Stimulated activated CD8-positive, alpha-beta memory T cell treated with anti-CD3 and anti-CD28 coated beads, Interleukin-4, amount 100 ng/mL, for 1 hour (primary cell): ENCODE measurements at places on chromosomes 12 and 14.

DNA sequence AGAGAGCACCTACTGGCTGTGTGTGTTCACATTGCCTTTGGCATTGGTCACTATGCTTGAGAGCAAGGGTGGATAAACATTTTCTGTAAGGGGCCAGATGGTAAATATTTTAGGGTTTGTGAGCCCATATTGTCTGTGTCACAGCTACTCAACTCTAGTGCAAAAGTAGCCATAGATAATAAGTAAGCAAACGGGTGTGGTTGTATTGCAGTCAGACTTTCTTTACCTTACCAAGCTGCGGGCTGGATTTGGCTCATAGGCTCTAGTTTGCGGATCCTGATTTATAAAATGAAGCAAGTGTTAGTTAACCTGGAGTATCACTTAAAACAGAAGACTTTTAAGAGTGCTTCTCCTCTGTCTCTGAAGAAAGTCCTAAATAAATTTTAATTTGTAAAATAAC lies 169.0 kb downstream of the KICS2 start:
- DNase-seq, result no peak

DNA sequence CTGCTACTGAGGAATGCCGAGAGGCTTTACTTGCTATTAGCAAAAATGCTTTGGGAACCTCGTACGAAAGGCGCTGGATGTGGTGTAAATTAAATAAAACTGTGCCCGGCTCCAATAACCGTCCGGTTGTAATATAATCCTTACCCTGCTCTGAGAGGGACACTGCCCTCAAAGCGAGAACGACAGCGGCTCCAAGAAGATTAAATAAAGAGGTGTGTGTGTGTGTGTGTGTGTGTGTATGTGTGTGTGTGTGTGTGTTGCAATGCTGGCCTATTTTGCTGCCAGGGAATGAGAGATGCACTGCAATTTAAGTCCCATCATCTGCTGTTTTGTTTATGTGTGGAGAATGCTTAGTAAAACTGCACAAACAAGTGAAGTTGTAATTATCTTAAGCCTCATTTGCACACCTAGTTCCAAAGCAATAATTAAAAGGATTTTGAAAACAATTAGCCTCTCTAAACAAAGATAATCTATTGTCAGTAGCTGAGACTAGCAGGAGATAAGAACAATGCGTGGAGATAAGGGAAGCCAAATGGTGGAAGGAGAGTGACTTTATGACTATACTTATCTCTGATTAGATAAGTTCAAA lies 1.2 kb upstream of the SIX1 start:
- no peak for DNase-seq

DNA sequence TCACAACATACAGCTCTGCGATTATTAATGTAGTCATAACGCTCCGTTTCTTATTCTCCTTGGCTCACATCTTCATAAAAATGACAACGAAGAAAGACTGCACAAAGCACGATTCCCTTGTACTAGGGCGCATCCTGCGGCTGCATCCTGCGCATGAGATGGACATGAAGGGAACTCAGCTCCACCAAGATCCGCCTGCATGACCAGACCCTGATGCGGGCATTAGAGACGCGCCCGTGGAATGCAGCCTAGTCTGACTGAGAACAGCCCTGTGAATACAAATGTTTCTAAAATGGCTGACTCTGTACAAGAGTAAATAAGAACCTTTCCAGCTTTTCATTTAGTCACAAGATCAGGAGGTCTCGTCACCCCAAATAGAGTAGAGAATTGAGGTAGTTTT lies 422.2 kb downstream of the NOVA1 start:
- no peak for DNase-seq

DNA sequence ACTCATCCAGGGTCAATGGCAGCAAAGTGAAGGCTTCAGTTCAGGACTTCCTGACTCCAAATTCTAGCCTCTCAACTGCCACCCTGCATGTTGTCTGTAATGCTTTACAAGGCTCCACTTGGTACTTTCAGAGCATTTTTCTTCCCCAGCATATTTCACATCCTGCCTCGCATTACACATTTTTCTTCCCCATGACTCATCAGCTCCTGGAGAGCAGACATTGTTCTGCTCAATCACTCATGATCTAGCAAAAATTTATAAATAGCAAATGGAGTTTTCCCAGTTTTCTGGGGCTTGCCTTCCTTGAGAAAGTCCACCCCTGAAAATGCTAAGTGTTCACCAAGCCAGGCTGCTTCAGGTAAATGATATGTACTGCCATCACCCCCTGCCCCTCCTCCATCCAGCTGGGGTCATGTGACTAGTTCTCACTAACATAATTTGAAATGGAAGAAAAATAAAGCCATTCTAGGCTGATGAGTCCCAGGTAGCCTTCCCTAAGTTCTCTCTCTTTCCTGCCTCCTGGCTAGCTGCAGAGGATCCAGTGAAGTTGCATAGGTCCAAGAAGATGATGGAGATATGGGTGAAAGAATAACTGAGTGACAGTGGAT lies 69.4 kb downstream of the ARMH4 start:
- no peak for DNase-seq

GRCh38 chr12:39779768-39780340 lies 160.3 kb upstream of the ABCD2 start:
- DNase-seq, result no peak

DNA sequence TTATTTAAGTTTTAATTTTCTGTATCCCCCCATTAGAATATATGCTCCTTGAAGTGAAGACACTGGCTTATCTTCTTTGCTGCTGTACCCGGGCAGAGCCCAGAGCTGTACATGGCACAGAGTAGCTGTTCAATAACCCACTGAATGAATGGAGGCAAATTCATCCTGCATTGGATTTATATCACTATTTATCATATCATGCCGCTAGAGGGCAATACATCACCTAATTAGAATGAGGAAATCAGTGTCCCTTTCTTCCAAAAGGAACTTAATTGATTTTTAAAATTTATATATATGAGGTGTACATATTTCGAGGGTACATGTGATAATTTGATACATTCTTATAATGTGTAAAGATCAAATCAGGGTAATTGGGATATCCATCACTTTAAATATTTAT lies 89.2 kb upstream of the TMEM260 start:
- DNase-seq, result no peak

DNA sequence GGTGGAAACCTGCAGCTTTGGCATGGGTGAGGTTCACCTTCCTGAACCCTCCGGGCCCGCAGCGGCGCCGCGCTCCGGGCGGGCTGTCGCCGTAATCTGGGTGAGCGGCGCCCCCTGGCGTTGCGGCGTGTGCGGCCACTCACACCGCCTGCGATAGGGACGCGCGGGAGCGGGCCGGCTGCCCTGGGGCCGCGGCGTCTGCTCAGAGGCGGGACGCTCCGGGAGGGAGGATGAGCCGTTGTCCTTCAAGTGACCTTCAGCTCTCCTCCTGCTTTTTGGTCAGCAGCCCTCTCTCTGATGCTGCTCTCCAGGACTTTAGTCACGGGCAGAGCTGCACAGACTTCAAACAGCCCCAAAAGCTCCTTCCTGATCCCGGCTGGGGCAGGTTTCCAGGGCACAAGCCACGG lies 211.7 kb upstream of the FKBP4 start:
- no peak for DNase-seq

GRCh38 chr12:122951979-122952892 lies 14.0 kb downstream of the ABCB9 start:
- peak; percentile 50 for DNase-seq

- DNase-seq, result no peak
These were observed 137.3 kb upstream of the RTL1 start for GRCh38 chr14:101040538-101041442.

- DNase-seq, result no peak
These were observed 26.1 kb downstream of the SERPINA3 start for GRCh38 chr14:94638339-94638738.

DNA sequence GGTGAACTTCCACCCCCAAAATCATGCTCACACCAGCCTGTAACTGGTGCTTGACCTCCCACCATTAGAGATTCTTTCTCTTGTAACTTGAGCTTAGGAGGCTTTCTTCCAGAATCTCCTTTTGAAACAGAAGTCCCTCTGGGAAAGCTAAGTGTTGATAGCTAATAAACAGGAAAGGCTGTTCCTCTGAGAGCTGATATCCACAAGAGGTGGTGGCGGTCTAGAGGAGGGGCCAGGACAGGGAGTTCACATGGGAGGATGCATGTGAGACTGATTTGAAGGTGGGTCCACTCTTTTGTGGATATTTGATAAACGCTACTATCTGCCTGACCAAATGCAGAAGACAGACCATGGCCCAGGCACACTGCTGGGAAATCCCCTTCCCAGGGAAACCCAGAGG lies 10.2 kb upstream of the PRMT8 start:
- DNase-seq, result no peak

DNA sequence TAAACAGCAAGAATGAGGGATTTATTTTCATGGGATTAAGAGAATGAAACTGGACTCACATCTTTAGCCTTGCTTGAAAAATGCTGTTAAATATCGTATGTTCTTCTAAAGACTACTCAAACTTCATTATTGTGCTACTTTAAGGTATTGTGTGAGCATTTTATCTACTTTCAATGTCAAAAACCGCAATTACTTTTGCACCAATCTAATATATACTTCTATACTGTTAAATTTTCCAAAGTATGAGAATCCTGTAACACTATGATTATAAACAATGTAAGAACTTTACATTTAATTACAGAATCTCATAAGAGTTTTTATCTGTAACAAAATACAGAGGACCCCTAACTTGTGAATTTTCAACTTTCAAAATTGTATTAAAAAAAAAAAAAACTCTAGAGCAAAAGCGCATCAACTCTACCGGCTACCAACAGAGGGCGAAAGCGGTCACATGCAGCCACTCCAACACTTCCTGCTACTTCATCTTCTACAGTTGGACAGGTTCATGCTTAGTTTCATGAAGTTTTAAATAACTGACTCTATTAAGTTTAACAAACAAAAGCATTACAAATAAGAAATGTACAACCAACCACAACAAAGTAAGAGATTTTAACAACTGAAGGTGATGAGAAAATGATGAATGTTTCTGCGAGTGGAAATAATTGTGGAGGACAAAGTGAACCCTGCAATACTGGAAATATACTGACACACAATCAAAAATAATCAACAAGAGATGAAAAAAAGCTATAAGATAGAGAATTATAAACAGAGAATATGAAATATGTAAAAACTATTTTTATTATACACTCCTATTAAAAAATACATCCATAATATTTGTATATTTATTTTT lies 210.9 kb downstream of the MED13L start:
- DNase-seq, result no peak

GRCh38 chr12:49761677-49762467 lies 20.5 kb downstream of the TMBIM6 start:
- DNase-seq, result no peak
